ENCODE measurements at places on chromosomes 11 and 22. TPM values are rescaled to one million over a fixed set of nuclear protein-coding genes. Genes with fewer than 3 reads are reported as not detected.

TMEM86A gene
- 1.5 TPM for total RNA-seq

LRRC74B gene
- not detected for total RNA-seq

TANGO2 gene
- 43.2 TPM for total RNA-seq

FCHSD2 gene
- 18.5 TPM for total RNA-seq

FAM227A gene
- total RNA-seq: 2.9 TPM

APOA4 gene
- not detected for total RNA-seq

REXO2 gene
- 240 TPM for total RNA-seq

MFNG gene
- 84.5 TPM for total RNA-seq

SEC14L6 gene
- under 0.01 TPM for total RNA-seq

MB gene
- total RNA-seq: not detected

C11orf24 gene
- 9.3 TPM for total RNA-seq

APOA1 gene
- not detected for total RNA-seq

SMC1B gene
- total RNA-seq: not detected

GRAP2 gene
- total RNA-seq: not detected

PLA2G3 gene
- 0.76 TPM for total RNA-seq

SLC25A18 gene
- total RNA-seq: not detected

MISFA gene
- total RNA-seq: 0.65 TPM

GRM5 gene
- under 0.01 TPM for total RNA-seq

OR10D3 gene
- not detected for total RNA-seq

CD248 gene
- total RNA-seq: 0.65 TPM

ABCC8 gene
- total RNA-seq: not detected

FGF19 gene
- total RNA-seq: not detected

KCNJ5 gene
- total RNA-seq: 0.30 TPM

MPPED2 gene
- 0.32 TPM for total RNA-seq

MAPK8IP2 gene
- total RNA-seq: not detected

ZC3H12C gene
- total RNA-seq: 15.0 TPM

C11orf65 gene
- total RNA-seq: not detected

POU2AF1 gene
- not detected for total RNA-seq

DDT gene
- 42.1 TPM for total RNA-seq

KRTAP5-9 gene
- not detected for total RNA-seq

NCR3LG1 gene
- total RNA-seq: 5.2 TPM

HRAS gene
- 67.2 TPM for total RNA-seq

LMNTD2 gene
- 0.65 TPM for total RNA-seq

IGSF22 gene
- total RNA-seq: not detected

SELENOM gene
- 34.0 TPM for total RNA-seq

KIRREL3 gene
- total RNA-seq: under 0.01 TPM

NRIP3 gene
- 24.0 TPM for total RNA-seq

BTG4 gene
- total RNA-seq: not detected

VSIG10L2 gene
- not detected for total RNA-seq

TSSK2 gene
- total RNA-seq: not detected

MYBPC3 gene
- not detected for total RNA-seq

FAM180B gene
- not detected for total RNA-seq

C11orf86 gene
- total RNA-seq: not detected

UBQLN3 gene
- total RNA-seq: not detected

C11orf52 gene
- under 0.01 TPM for total RNA-seq

TRIM29 gene
- not detected for total RNA-seq

ZNF280B gene
- 1.4 TPM for total RNA-seq

AIP gene
- 80.1 TPM for total RNA-seq

ZP1 gene
- not detected for total RNA-seq

CEP126 gene
- 2.3 TPM for total RNA-seq

P2RY2 gene
- 6.5 TPM for total RNA-seq

MMP27 gene
- total RNA-seq: not detected

HTR3B gene
- not detected for total RNA-seq
